ENCODE measurements at places on chromosomes 12 and 14.
A peak's percentile ranks its signal among the peaks of the same experiment; 100 is the strongest.

GRCh38 chr14:91175291-91176201, 61.7 kb downstream of the DGLUCY start:
- H3K27me3 ChIP-seq = no peaks in the 10 kb centered on the region
- no peak for DNase-seq
- peak overlapping the region; percentile 92 for H3K27ac ChIP-seq
- no peak overlapping the region for H3K4me3 ChIP-seq
- H3K36me3 ChIP-seq = peaks cover 6% of the 10 kb centered on the region
- peaks cover 14% of the 10 kb centered on the region for H3K4me1 ChIP-seq

DNA sequence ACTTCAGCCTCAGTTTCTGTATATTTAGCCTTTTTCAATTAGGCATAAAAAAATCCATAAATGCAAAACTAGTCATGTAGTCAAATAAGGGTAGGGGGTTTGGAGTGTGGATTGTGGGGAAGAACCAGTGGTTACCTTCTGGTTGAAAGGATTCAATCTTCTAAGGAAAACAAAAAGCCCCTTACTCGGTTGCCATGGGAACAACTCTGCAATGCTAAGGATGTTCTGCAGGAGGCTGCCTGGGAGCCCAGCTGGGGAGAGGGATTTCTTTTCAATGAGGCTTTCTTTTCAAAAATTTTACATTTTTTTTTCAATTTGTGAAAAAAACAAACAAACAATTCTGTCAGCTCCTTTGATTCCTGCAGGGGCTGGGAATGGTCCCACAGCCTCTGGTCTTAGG, 67.2 kb downstream of the SLC8A3 start:
- H3K36me3 ChIP-seq = no peaks in the 10 kb centered on the region
- peaks cover 47% of the 10 kb centered on the region for H3K27me3 ChIP-seq
- H3K4me3 ChIP-seq = no peak overlapping the region
- no peak overlapping the region for H3K27ac ChIP-seq
- no peak for DNase-seq
- no peaks in the 10 kb centered on the region for H3K4me1 ChIP-seq

DNA sequence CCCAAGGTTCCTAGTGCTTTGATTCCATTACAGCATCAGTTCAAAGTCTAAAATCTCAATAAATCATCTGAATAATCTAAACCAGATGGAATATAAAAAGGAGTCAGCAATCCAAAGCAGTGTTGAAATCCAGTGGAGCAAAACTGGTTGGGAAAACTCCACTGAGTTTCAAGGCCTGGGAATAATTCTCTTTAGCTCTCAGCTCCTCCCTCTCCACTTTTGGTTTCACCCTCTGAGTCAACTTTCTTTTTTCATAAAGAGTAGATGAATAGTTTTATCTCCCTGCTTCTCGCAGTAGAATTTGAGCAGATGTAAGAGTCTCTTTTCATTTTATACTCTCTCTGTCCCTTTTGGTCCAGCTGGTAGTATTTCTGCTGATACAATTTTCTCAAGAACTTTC, 338.6 kb downstream of the APAF1 start:
- no peak for DNase-seq
- H3K27me3 ChIP-seq = peaks cover 22% of the 10 kb centered on the region
- H3K4me1 ChIP-seq = no peaks in the 10 kb centered on the region
- no peaks in the 10 kb centered on the region for H3K36me3 ChIP-seq

- no peak overlapping the region for H3K27ac ChIP-seq
- H3K4me3 ChIP-seq = no peak overlapping the region
- no peak for DNase-seq
- H3K36me3 ChIP-seq = no peaks in the 10 kb centered on the region
- no peaks in the 10 kb centered on the region for H3K27me3 ChIP-seq
These were observed 108.5 kb upstream of the SOX5 start for GRCh38 chr12:24057920-24058476.

All from T-helper 17 cell (primary cell).